ENCODE measurements at places on chromosomes 1 and 21. TPM values are rescaled to one million over a fixed set of nuclear protein-coding genes. Genes with fewer than 3 reads are reported as not detected.

Gene RNF186
- total RNA-seq, result not detected

Gene TPTE
- total RNA-seq, result not detected

Gene CD34
- total RNA-seq, result not detected

Gene SHC1
- 56.1 TPM for total RNA-seq

Gene FAM72D
- 7.9 TPM for total RNA-seq

Gene SYPL2
- total RNA-seq, result 0.11 TPM

Gene CLCNKB
- not detected for total RNA-seq

- no peaks in the 10 kb centered on the region for H3K36me3 ChIP-seq
- no peak overlapping the region for H3K27ac ChIP-seq
- DNase-seq, result no peak
- H3K27me3 ChIP-seq, result peaks cover 8% of the 10 kb centered on the region
- no peak overlapping the region for H3K4me3 ChIP-seq
Observed at GRCh38 chr1:183296782-183297181, 110.7 kb downstream of the LAMC2 start.

GRCh38 chr1:169451218-169451824, 24.0 kb upstream of the CCDC181 start:
- no peak for DNase-seq
- peaks cover 4% of the 10 kb centered on the region for H3K4me1 ChIP-seq
- peaks cover 3% of the 10 kb centered on the region for H3K36me3 ChIP-seq
- H3K4me3 ChIP-seq, result no peak overlapping the region

DNA sequence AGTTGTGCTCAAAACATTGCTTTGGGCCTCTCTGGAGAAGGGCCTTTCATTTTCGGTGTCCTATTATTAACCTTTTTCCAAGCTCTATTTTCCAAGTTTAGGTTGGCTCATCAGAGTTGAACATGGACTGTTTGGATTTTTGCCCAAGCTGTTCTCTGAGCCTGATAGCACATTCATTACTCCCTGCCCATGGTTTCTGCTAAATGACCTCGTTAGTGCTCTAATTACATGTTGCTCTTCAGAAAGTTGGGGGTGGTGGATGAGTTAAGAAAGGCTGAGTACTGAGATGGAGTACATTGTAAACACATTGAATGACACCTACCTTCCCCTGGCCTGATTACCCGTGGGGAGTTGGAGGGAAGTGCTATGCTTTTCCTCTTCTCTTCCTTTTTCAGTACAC, 38.9 kb downstream of the LMO4 start:
- no peaks in the 10 kb centered on the region for H3K4me1 ChIP-seq
- H3K27ac ChIP-seq, result no peak overlapping the region
- no peaks in the 10 kb centered on the region for H3K36me3 ChIP-seq
- peaks cover 3% of the 10 kb centered on the region for H3K27me3 ChIP-seq
- no peak overlapping the region for H3K4me3 ChIP-seq
- DNase-seq, result no peak

DNA sequence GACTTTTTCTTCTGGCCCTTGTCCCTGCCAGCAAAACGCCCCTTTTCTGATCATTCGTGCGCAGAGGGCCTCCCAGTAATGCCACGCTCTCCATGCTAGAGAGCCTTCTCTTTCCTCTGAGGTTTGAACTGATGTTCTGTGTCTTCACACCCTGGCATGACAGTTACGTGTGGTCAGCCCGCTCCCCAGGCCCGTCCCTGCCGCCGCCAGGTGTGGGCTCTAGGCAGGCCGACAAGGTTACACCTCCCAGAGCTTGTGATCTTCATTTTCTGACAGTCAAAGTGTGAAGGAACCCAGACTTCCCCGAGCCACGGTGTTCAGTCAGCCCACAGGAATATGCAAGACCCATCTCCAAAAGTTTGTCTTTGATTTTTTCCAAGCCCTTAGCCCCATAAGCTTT, 265.6 kb downstream of the TM2D1 start:
- DNase-seq, result no peak
- peaks cover 2% of the 10 kb centered on the region for H3K4me1 ChIP-seq
- no peak overlapping the region for H3K27ac ChIP-seq
- no peaks in the 10 kb centered on the region for H3K36me3 ChIP-seq
- no peak overlapping the region for H3K4me3 ChIP-seq

GRCh38 chr1:6035719-6036118, 10.0 kb upstream of the KCNAB2 start:
- peak overlapping the region; percentile 13 for H3K27ac ChIP-seq
- DNase-seq, result no peak
- H3K4me1 ChIP-seq, result peaks cover 46% of the 10 kb centered on the region
- peaks cover 63% of the 10 kb centered on the region for H3K36me3 ChIP-seq
- no peak overlapping the region for H3K4me3 ChIP-seq
- no peaks in the 10 kb centered on the region for H3K27me3 ChIP-seq

DNA sequence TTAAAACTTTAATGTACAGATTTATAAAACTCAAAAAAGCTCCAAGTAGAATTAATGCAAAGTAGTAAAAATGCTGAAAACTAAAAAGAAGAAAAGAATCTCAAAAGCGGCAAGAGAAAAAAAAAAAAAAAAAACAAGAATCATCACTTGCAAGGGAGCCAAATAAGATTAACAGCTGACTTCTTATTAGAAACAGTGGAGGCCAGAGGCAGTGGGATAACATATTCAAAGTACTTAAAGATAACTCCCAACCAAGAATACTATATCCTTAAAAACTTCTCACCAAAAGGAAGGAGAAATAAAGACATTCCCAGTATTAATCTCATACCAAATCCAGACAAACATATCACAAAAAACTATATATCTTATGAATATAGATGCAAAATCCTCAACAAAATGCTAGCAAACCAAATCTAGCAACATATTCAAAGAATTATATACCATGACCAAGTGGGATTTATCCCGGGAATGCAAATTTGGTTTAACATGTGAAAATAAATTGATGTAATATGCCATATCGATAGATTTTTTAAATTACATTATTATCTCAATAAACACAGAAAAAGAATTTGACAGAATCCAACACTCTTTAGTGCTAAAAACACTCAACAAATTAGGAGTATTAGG, 62.7 kb downstream of the CAMK2N1 start:
- DNase-seq, result no peak
- peaks cover 39% of the 10 kb centered on the region for H3K27me3 ChIP-seq
- H3K4me3 ChIP-seq, result no peak overlapping the region

DNA sequence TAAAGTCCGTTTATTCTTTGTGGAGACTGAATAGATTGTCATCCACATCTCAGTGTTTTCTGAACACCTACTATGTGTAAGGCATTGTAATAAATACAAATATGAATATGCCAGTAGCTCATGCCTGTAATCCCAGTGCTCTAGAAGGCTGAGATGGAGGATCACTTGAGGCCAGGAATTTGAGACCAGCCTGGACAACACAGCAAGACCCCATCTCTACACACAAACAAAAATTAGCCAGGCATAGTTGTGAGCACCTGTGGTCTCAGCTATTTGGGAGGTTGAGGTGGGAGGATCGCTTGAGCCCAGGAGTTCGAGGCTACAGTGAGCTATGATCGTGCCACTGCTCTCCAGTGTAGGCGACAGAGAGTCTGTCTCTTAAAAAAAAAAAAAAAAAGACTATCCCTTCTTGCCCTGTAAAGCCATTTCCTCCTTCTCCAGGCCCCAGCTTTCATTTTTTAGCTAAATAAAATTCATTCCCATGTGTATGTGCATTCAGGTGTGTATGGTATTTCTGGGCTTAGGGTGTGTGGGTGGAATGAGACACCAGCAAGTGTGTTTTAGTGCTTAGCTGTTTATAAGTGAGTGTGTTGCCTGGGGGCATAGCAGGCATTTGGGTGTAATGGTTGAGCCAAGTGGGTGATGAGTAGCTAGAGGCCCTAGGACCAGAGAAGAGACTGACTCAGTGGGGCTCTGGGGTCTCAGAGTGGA, 7.8 kb downstream of the CELSR2 start:
- H3K27me3 ChIP-seq, result peaks cover 2% of the 10 kb centered on the region
- no peak for DNase-seq
- no peaks in the 10 kb centered on the region for H3K36me3 ChIP-seq
- no peaks in the 10 kb centered on the region for H3K4me1 ChIP-seq

GRCh38 chr1:60108196-60108595, 34.6 kb upstream of the C1orf87 start:
- no peaks in the 10 kb centered on the region for H3K36me3 ChIP-seq
- no peaks in the 10 kb centered on the region for H3K4me1 ChIP-seq
- no peak for DNase-seq

DNA sequence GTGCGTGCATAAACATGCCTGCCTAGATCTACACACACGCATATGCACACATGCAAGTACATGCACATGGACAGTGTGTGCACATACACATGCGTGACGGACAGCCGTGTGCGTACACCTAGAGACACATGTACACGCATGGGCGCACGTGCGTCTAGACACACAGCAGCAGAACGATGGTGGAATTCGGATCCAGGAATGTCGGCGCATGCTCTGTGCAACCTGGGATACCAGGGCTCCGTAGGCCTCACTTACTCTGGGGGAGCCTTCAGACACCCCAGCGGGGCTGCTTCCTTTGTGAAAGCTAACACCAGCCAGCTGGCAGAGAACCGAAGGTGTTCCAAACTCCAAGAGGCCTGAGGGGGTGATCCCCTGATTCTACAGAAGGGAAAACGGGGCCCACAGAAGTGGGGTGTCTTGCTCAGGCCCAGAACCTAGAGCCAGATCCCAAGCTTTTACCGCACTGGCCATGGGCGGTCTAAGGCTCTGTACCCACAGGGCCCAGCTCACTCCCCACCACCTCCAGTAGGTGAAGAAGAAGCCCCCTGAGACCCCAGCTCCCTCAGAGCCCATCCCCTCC, 27.4 kb upstream of the ARHGEF16 start:
- no peaks in the 10 kb centered on the region for H3K4me1 ChIP-seq
- no peaks in the 10 kb centered on the region for H3K36me3 ChIP-seq
- DNase-seq, result no peak

GRCh38 chr1:60160141-60160540, 86.6 kb upstream of the C1orf87 start:
- no peak for DNase-seq
- H3K27me3 ChIP-seq, result no peaks in the 10 kb centered on the region
- no peaks in the 10 kb centered on the region for H3K36me3 ChIP-seq
- no peaks in the 10 kb centered on the region for H3K4me1 ChIP-seq

- peaks cover 5% of the 10 kb centered on the region for H3K36me3 ChIP-seq
- H3K27ac ChIP-seq, result no peak overlapping the region
- H3K27me3 ChIP-seq, result no peaks in the 10 kb centered on the region
- H3K4me3 ChIP-seq, result no peak overlapping the region
Observed at GRCh38 chr1:20987831-20988825, 188.6 kb downstream of the EIF4G3 start.

DNA sequence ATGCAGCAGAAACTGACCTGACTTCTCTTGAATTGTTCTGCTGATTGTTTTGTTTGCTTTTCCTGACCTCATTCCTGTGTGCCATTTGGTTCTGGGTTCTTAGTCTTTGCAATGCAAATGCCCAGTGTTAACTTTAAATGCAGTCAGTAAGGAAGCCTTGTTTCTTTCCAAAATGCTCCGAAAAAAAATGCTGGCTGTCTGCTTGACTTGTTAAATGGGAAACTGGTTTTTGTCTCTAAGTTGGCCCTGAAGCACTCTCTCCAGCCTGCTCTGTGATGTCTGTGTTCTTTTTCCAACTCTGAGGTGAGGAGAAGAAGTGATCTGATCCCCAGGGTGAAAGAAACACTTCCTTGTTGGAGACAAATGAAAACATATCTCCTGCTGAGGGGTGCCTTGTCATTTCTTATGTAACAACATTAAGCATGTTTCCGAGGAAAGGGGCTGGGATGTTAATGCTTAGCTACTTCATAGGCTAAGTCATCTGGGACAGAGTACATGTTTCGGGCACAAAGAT, 256.3 kb upstream of the ADGRL4 start:
- no peak overlapping the region for H3K27ac ChIP-seq
- DNase-seq, result no peak
- H3K27me3 ChIP-seq, result no peaks in the 10 kb centered on the region
- no peak overlapping the region for H3K4me3 ChIP-seq

DNA sequence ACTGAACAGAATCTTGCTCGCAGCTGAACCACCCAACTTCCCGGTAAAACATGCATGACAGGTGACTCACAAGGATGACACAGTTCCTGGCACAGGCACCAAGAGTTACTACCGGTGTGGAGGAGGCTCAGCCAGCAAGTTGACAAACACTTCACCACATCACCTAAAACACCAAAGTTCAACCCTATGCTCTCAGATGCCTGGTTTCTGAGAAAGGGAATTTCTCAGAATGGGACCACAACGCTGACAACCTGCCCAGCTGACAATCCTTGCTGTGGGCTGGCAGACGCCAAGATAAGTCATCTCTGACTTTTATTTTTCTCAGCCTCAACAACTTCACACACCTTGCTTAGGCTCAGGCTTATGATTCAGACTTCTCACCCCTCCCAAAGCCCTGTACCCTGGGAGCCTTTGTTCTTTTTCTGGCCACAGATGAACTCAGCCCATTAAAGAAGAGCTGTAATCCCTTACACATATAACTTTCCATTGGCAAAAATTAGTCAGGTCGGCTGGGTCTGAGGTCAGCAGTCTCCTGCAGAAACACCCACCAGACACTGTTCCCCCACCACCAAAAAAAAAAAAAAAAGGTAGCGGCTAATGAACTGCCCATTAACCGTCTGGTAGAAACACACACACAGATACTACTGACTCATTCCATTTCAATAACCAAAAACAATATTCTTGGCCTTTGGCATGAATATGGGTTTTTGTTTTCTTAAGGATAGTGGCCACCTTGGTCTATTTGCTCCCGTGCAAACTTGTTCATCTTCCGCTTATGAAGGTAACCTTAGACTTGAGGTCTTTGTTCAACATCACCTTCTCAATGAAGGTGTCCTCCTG, 10.8 kb upstream of the TIAM1 start:
- H3K36me3 ChIP-seq, result peaks cover 18% of the 10 kb centered on the region
- H3K4me1 ChIP-seq, result peaks cover 40% of the 10 kb centered on the region
- no peaks in the 10 kb centered on the region for H3K27me3 ChIP-seq
- H3K27ac ChIP-seq, result peak overlapping the region; percentile 66

DNA sequence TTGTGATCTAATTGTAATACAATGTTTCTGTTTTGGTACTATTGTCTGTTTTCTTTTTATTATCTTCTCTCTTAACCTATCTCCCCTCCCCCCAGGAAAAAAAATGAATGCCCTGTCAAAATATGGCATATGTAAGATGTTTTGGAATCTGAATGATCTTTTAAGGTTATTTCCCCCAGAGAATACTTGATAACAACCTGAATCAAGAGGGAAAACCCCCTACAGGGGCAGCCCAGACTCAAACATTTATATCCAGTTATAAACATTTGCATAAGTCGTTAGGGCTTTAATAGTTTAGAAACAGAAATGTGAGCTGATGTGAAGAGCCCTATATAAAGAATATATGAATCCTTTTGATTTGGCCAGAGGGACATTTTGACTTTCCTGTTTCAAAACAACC, 169.5 kb downstream of the VAV3 start:
- no peak overlapping the region for H3K4me3 ChIP-seq
- peaks cover 13% of the 10 kb centered on the region for H3K4me1 ChIP-seq

GRCh38 chr1:201742476-201742875, 86.5 kb upstream of the IPO9 start:
- H3K4me1 ChIP-seq, result peaks cover 2% of the 10 kb centered on the region
- H3K36me3 ChIP-seq, result no peaks in the 10 kb centered on the region
- no peak for DNase-seq

GRCh38 chr1:83857716-83858115, 141.2 kb downstream of the TTLL7 start:
- no peaks in the 10 kb centered on the region for H3K36me3 ChIP-seq
- no peak for DNase-seq
- H3K4me1 ChIP-seq, result peaks cover 8% of the 10 kb centered on the region
- H3K4me3 ChIP-seq, result no peak overlapping the region
- no peak overlapping the region for H3K27ac ChIP-seq

GRCh38 chr1:161001525-161001924, 19.4 kb downstream of the F11R start:
- no peak overlapping the region for H3K27ac ChIP-seq
- H3K4me1 ChIP-seq, result peaks cover 4% of the 10 kb centered on the region
- H3K4me3 ChIP-seq, result no peak overlapping the region
- no peaks in the 10 kb centered on the region for H3K27me3 ChIP-seq

Measured in activated T-helper 2 cell treated with anti-CD3 and anti-CD28 coated beads, Interferon-gamma antibody, Interleukin-2, Interleukin-4, amounts not matched to agents 10 μg/mL and 5 μg/mL and 100 μg/mL, durations not matched to agents 14 hours and 24 hours and 36 hours (primary cell).